ENCODE measurements at places on chromosomes 2 and 18. TPM values are rescaled to one million over a fixed set of nuclear protein-coding genes. Genes with fewer than 3 reads are reported as not detected.

- DNase-seq: no peak
Observed at GRCh38 chr2:85564144-85564563, 2.9 kb upstream of the GGCX start.

GRCh38 chr2:119800376-119800902 is 40.7 kb downstream of the PTPN4 start:
- DNase-seq: no peak

- DNase-seq: no peak
Observed at GRCh38 chr2:45541450-45541849, 69.6 kb downstream of the SRBD1 start.

DNA sequence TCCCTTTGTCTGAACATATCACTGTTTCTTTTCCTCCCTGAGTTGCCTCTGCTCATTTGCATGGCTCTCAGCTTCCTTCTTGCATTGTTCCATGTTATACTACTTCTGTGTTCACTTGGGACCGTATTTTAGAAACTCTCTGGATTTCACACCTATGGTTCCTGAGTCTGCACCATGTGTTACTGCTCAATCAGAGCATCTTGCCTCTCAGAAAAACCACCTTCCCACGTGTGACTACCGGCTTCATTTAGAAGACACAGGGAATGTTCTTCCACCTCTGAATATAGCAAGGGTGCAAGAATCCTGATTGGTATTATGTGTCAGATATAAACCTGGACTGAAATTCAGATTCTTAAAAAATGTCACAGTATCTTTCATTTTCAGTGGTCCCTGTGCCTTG is 731.2 kb downstream of the TDRD15 start:
- no peak for DNase-seq

- no peak for DNase-seq
Observed at GRCh38 chr2:204655626-204656025, 110.4 kb downstream of the PARD3B start.

DNA sequence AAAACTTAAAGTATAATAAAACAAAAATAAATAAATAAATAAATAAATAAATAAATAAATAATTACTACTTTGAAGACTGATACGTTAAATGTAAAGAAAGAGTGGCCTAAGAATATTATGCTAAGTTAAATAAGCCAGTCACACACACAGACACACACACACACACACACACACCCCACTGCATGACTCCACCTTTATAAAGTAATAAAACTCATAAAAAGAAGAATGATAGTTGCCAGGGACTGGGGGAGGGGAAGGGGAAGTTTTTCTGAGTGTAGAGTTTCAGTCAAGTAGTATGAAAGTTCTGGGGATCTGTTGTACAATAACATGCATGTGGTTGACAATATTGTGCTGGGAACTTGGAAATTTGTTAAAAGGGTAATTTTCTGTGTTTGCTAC is 1237.5 kb upstream of the GYPC start:
- no peak for DNase-seq

GRCh38 chr2:69465513-69466456 is 28.6 kb upstream of the NFU1 start:
- DNase-seq: no peak

DNA sequence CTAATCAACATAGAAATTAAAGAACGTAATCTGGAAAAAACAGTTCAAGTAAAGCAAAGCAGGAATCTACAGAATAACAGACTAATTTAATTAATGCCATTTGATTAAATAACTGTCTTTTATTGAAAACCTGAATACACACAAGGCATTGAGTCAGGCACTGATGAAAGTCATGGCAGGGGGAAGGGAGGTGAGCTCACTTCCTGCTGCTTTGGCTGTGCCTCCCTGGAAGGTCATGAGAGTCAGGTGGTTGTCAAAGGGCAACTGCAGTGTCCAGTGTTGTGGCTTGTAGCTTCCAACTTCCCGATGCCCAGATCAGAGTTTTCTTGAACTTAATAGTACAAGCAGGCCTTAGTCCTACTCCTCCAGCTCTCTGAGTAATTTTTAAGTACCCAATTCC is 180.9 kb downstream of the PID1 start:
- no peak for DNase-seq

GRCh38 chr2:224925061-224925809 is 117.0 kb downstream of the DOCK10 start:
- no peak for DNase-seq

DNA sequence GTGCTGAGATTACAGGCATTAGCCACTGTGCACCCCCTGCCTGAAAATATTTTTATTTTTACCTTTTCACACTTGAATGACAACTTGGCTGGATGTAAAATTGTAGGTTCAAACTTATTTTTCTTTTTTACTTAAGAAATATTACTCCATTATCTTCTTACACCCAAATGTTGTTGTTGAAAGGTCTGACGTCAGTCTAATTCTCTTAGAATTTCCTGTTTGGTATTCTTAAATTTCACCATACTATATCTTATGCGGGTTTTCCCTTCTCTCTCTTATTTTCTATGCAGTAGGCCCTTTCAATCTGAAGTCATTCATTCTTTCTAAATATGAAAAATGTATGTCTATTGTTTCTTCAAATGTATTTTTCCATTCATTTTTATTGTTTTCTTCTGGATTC is 29.1 kb upstream of the RAB11FIP5 start:
- DNase-seq: no peak

- no peak for DNase-seq
Observed at GRCh38 chr2:64405581-64406406, 48.2 kb upstream of the LGALSL start.

DNA sequence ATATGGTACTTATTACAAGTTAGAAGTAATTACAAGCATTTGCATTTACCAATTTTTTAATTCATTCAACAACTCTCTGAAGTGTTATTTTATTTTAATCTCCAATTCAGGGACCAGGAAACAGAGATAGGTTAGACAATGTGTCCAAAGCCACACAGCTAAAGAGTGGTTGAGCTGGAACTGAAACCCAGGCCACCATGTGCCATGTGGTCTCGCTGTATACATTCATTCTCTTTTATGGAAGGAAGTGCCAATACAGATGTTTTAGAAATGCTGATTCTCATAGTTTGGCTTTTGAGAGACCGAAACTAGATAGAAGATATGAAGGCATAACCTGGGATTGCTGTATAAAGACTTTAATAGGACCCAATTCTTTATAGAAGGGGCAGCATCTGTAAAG is 684.6 kb upstream of the ID2 start:
- no peak for DNase-seq

DNA sequence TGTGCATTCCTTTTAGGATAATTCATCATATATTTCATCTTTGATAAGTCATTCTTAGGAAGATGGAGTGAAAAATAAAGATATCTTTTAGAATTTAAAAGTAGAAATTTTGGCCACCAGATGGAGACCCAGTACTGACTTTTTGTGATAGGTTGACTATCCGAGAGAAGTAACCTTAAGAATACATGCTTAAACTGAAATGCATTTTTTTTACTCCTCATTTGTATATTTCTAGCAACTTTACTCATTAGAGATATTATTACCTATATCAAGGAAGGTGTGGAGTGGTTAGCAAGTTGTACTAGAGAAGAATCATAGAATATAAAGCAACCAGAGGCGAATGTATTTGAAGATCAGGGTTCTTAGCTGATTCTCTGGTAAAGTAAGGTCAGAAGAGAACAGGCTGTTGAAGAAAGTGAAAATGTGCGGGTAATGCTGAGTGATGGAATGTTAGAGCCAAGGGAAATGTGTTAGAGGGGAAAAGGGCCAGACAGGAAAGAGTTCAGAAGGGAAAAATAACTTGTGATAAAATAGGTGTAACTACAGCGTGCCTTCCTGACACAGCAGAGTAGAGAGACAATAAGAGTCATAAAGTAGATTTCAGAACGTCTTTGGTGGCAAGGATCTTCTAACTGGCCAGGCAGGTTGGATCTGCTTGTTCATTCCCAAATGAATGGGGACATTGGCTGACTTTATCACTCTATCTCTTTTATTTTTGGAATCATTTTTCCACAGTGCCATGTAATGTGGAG is 52.3 kb downstream of the TDRD15 start:
- DNase-seq: no peak

DNA sequence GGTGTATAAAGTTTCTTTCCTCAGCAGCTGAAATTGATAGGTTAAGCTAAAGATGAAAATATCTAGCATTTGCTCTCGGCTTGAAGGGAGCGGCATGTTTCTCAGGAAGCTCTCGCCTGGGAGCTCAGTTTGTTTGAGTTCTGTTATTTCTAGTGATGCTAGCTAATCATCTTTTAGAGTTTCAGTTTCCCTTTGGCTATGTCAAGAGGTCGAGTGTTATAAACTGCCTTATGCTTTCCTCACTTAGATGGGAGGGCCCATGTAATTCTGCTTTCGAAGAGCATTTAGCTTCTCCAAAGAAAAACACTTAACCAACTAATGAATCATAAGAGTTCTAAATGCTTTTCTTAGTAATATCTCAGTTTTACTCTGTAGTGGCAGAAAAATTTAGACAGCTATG is 33.6 kb downstream of the PLCL1 start:
- no peak for DNase-seq

GRCh38 chr2:240021488-240022104 is 3.5 kb downstream of the NDUFA10 start:
- DNase-seq: peak; percentile 17

DNA sequence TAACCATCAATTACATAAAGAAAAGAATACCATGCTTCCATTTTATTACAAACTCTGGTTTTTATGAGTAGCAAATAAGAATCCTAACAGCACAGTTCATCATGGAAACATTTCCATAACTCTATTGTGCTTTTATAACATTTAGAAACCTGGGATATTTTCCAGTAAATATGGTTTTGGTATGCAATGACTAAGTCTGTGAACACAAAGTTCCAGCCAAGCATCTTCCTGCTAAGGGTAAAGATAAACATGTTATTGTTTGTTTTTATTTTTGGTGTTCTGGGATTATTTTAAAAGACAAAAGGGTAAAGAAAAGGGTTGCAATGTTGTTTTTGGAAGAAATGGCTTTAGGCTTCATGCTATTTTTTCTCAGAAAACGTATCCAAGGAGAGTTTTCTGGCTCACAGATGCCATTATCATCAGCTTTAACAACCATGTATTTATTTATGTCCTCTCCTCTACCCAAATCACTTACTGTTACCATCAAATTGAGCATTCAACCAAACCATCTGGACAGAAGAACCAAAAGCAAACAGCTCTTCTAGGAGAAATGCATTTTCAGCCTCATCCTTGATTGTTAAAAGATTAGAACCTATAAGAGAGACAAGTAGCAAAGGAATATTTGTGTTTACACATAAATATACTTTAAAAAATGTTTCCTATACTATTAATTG is 116.0 kb downstream of the PLA2R1 start:
- no peak for DNase-seq

DNA sequence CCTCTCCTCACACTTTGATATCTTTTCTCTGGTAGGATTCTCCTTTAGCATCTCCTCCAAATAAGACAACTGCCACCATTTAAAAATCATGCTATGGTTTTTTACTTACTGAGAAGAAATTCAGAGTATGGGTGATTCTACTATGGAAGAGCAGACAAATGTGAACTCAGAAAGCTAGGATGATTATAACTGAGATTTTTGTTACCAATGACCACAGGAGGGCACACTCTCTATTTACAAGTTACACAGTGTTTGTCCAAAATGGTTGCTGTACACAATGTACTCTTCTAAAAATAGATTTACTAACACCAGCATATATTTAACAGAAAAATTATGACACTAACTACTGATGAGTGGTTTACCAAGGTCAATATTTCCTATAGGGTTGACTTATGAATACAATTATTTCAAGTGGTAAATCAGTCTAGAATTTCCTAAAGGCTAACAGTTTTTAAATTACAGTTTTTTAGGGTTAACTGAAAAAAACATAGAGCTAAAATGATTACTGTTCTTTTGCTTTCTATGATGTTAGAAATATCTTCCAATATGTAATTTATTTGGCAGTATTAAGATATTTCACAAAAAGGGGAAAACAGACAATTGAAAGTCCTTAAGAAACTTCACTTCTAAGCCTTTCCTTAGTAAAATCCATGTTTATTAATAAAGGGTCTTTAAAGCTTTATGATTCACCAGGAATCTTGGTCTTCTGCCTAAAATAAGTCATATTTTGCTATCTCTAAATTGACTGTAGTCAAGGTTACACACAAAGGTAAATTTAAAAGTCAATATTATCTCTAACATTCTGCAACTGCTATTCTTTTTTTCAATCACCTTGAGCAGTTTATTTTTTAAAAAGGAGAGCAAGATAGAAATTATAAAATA is 57.2 kb downstream of the MAP4K3 start:
- no peak for DNase-seq

GRCh38 chr2:64750001-64750816 is 96.5 kb upstream of the SERTAD2 start:
- DNase-seq: peak; percentile 13

DNA sequence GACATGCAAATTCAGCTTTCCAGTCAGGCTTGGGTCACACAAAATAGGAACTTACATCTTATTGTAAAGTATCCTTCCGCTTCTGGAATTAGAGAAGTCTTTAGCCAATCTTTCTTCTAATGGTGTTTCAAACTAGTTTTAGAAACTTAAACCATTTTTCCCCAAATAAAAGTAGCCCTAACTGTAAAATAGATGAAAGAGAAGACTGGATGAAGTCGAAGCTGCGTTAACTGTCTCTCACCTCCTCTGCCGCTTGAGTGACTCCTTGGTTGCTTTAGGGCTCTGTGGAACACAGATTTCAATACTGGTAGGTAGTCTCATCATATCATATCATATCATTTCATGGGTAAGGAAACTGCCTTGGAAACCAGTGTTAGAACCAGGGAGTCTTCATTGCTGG is 498.4 kb downstream of the XIRP2 start:
- DNase-seq: no peak

- DNase-seq: peak; percentile 53
Observed at GRCh38 chr2:177148477-177149154, 64.0 kb upstream of the HNRNPA3 start.

GRCh38 chr2:62184512-62185230 is 11.2 kb upstream of the B3GNT2 start:
- no peak for DNase-seq

GRCh38 chr2:224151680-224152310 is 112.7 kb upstream of the SERPINE2 start:
- no peak for DNase-seq

DNA sequence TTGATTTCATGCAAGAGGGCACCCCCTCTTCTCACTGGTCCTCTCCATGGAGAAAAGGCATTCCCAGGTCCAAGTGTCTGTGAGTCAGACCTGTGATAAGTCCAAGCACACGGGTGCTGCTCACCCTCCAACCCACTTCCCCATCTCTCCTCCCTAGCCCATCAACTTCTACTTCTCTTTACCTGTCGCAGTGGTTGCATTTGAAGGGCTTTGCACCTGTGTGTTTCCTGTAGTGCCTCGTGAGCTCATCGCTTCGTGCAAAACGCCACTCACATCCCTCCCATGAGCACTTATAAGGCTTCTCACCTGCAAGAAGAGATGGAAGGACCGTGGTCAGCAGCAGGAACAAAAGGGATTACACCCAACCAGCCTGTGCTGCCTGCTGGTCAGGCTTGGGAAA is 77.5 kb downstream of the KLF7 start:
- no peak for DNase-seq

The ILKAP gene
- 78.3 TPM for total RNA-seq

The ZNF2 gene
- 11.1 TPM for total RNA-seq

The ERFE gene
- total RNA-seq: 1.6 TPM

The KIAA2012 gene
- 0.47 TPM for total RNA-seq

The CCDC85A gene
- 38.8 TPM for total RNA-seq

The SLC23A3 gene
- total RNA-seq: 0.31 TPM

The SALL3 gene
- total RNA-seq: 7.6 TPM

The TUBA3E gene
- total RNA-seq: not detected

The LYG2 gene
- not detected for total RNA-seq

The CNTNAP5 gene
- 41.0 TPM for total RNA-seq

The PARD6G gene
- total RNA-seq: 9.5 TPM

The INHA gene
- not detected for total RNA-seq

Data from occipital lobe (tissue), 3 donors.